Stimulated activated CD8-positive, alpha-beta memory T cell treated with anti-CD3 and anti-CD28 coated beads, Interleukin-15, amount 100 ng/mL, for 4 hours (primary cell): ENCODE measurements at places on chromosomes 7 and 10.

DNA sequence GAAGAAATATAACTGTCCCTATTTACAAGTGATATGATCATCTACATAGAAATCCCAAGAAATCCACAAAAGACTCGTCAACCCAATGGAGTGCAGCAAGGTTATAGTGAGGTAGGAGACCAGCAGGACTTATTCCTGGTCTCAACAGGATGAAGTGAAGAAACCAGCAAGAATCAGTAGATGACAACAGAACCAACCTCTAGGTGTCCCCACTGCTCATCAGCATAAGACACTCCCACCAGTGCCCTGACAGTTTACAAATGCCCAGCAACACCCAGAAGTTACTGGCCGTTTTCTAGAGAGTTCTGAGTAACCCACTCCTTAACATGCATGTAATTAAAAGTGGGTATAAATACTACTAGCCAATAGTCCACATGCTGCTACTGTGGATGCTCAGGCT lies 470.5 kb upstream of the LRRTM3 start:
- DNase-seq = no peak

- no peak for DNase-seq
Observed at GRCh38 chr10:16950656-16951601, 133.7 kb upstream of the RSU1 start.

GRCh38 chr10:61285749-61286148 lies 167.4 kb downstream of the TMEM26 start:
- no peak for DNase-seq

DNA sequence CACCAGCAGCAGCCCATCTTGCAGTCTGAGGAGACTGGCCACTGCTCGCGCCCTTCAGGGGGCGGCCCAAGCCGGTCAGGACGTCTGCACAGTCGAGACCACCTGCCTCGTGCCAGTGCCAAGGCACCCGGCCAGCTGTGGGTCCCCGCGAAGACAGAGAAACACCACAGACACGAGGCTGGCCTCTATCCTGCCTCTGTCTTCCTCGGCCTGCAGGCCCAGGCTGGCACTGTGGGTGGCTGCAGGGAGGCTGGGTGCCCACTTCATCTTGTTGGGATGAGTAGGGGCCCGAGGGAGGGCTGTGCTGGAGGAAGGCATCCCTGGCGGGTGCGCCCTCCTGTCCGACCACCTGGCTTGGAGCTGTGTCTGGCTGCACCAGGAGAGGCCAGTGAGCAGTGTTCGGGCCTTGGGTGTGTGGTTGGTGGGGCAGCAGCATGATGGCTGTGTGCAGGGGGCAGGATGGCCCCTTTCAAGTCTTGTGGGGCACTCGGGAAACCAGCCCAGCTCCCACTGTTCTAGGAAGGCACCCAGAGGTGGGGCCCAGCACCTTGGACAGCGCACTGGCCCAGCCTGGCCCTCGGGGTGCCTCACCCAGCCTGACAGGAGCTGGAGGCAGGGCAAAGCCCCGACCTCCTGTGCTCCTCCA lies 7.3 kb downstream of the DPYSL4 start:
- no peak for DNase-seq

DNA sequence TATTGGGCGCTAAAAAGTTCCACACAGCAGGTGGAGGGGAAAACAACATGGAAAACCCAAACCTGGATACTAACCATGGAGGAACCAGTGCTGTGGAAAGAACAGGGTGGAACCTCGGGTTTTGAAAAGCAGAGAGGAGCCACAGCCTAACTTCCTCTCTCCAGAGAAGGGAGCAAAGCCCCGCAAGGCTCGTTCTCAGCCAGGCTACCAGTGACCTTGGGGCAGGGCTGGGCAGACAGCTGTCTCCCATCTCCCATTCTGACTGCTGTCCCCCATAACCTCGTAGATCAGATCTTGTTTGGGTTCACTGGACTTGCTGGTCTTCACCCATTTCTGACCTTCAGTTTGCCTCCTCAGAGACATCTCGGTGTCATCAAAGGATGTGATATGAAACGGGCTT lies 47.5 kb upstream of the FGFR2 start:
- no peak for DNase-seq

DNA sequence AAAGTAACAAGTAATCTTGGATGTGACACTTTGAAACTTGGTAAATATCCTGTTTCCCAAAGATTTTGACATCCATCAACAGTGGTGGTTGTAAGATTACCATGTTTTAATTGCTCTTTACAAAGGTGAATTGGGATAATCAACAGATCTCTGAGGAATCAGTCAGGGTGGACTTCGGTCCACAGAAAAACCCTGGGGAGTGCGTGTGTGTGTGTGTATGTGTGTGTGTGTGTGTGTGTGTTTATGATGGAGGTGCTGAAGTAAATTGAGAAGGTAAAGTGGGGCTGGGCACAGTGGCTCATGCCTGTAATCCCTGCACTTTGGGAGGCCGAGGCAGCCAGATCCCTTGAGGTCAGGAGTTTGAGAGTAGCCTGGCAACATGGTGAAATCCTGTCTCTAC lies 12.0 kb upstream of the AUTS2 start:
- DNase-seq = no peak

DNA sequence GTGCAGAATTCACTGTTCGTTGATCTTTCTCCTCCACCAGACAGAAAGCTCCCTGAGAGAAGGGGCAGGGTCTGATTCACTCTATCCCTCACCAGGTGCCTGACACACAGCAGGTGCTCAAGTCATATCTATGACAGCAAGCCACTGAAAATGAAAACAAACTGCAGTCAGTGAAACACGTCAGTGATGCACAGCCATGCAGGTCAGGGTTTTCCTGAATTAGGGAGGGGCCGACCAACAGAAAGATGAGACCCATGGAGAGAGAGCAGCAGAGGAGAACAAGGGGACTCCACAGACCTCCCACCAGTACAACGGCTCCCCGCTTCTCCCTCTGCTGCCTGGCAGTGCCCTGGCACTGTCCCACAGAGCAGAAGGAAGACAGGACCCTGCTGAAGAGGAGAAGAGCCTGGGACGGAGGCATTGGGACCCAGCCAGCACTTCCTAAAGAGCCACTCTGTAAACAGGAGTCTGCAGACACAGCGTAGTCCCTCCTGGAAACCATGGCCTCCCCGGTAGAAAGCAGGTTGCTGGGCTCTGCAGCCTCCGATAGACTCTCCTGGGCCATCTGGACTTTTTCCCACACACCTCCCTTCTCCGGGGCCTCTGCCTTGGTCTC lies 50.3 kb downstream of the FAM53B start:
- no peak for DNase-seq

- no peak for DNase-seq
Observed at GRCh38 chr10:91702620-91703019, 69.7 kb upstream of the PPP1R3C start.

DNA sequence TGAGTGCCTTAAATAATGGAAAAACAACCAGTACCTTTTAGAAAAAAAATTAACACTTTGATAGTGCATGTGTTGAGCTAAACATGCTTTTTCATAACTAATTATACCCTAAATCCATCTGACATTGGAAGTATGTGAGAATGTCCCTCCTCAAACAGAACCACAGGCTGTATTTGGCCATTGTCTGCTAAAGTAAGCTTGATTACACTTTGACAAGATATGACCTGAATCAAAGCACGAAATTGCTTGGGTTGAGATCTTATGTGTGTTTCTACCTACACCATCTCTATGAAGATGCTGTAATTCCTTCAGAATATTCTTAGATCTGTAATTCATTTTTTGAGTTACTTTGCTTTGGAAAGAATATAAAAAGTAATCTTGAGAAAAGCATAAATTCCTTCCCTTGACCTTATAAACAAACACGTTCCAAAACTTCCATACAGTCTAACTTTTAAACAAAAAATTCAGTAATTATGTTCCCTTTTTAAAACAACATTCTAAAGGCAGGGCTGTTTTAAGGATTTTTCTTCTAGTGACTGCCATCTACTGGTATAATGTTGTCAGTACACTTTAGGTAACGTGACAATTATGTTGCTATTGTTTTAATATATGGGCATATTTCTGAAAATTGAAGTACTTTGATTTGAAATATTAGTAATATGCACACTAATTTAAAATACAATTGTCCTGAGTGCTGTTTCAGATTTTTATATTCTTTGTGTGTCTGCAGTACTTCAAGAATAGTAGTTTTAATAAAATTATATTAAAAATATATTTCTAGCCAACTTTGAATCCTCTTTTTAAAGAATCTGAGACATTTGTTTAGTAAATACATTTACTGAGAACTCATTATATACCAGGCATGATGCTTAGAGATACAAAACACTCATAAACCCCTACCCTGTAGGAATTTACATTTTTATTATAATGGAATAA lies 20.9 kb downstream of the CD36 start:
- no peak for DNase-seq

DNA sequence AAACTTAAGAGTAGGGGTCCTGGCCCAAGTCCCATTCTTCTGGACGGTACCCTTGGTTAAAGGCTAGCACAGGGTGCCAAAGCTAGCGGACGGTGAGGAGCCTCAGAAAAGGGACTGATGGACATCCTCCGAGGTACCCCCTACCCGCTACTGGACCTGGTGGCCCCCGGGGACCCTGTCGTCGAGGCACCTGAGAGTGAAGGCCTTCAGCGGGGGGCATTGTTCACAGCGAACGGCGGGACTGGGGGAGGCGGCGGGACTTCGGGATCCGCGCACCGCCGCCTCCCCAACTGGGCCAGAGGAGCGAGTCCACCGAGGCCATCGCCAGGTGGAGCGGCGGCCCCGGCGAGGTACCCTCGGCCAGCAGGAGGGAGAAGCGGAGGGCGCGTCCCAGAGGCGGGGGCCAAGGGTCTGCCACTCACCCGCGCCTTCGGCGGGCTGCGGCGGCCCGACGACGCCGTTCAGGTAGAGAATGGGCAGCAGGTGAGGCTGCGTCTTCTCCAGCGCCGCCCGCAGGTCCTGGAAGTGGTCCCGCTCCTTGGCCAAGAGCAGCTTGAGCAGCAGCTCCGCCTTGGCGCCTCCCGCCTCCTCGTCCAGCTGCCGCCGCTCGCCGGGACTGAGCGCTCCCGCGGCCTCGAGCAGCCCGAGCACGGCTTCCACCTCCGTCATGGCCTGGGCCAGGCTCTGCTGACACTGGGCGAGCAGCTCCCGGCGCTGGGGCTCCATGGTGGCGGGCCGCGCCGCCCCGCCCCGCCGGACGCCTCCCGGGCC lies 575 bp downstream of the DLG5 start:
- DNase-seq = no peak

DNA sequence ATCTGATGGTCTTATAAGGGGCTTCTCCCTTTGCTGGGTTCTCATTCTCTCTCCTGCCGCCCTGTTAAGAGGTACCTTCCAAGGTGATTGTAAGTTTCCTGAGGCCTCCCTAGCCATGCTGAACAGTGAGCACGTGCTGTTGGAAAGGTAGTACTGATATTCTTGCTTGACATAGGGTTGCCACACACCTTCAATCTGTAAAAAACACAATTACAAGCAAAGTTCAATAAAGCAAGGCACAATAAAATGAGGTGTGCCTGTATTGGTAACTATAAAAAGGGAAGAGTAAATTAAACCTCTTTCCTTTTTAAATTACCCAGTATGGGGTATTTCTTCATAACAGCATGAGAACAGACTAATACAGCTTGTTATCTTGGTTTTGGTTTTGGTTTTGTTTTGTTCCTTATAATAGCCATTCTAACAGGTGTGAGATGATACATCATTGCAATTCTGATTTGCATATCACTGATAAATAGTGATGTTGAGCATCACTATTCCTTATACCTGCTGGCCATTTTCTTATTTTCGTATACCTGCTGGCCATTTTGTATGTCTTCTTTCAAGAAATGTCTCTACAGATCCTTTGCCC lies 164.9 kb upstream of the TRIM24 start:
- no peak for DNase-seq

DNA sequence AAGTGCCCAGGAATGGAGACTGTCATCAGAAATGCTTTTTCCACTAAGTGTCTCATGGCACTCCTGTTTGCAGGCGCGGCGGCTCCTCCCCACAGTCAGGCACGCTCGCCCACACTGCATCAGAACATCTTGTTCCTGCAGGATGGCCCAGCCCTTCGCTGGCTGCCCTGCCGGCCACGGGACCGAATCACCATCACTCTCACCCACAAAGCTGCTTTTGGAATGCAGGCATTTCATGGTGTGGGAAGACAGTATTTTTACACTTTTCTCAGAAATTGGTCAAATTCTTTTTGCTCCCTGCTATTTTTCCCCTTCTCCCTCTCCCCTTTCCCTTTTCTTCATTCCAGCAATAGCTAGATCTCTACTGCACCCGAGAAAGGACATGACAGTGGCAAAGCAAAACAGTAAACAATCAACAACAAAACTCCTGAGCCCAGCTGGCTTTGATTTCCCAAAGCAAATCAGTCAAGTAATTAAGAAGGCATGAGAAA lies 176.1 kb upstream of the TNS3 start:
- DNase-seq = no peak

DNA sequence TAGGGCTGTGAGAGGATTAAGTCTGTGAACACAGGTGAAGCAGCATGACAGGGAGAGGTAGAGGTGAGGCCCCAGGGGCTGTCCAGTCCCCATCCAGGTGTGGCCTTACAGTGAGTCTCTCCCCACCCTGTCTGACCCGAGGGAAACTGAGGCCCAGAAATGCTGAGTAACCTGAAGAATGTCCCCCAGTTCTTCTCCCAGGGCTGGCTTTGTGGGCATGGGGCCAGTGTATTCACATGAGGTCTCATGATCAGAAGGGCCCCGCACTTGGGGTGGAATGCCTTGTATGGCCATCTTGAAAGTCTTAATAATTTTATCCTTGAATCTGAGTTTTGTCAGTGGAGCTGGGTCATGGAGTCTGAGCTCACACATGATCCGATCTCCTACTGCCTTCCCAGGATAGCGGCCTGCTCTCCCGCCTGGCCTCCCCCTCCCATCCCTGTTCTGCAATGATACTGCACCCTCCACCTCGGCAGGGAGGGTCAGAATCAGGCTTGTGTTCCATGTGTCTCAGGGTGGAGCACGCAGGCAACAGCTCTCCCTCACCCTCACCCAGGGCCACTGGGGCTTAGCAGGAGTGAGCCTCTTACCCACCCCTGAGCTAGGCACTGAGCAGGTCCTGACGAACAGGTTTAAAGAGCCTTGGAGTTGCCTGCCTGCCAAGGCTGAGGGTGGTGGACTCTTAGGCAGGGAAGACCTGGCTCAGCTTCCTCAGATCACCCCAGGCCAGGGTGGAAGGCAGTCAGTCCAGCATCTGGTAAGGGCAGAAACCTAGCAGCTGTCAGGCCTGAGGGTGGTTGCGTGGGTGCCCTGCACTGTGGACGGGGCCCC lies 41.4 kb upstream of the NPFFR1 start:
- DNase-seq = no peak

- DNase-seq = no peak
Observed at GRCh38 chr10:35502692-35503091, 102.4 kb upstream of the GJD4 start.

DNA sequence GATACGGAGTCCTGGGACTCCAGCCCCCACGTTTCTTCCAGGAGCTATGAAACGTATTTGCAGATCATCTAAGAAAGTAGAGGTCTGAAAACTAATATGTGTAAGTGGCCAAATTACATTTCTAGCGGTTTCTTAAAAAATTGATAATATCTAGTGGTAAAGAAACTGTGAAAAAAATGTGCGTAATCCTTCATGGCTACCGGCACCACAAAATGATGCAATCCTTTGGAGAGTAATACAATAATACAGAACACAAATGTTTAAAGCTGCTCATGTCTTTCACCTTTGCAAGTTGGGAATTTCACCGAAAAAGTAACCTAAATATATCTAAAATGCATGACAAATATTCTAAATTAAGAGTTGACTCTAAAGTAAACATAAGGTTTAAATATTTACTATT lies 742.1 kb downstream of the GRID1 start:
- no peak for DNase-seq

- DNase-seq = no peak
Observed at GRCh38 chr7:46492466-46492865, 571.4 kb upstream of the IGFBP3 start.
